Naive B cell (primary cell): ENCODE measurements at places on chromosomes 6 and 20.

GRCh38 chr20:14633507-14633906 is 296.1 kb upstream of the FLRT3 start:
- DNase-seq = no peak

- DNase-seq = no peak
Measured at GRCh38 chr6:21166754-21167153, 426.8 kb upstream of the SOX4 start.

DNA sequence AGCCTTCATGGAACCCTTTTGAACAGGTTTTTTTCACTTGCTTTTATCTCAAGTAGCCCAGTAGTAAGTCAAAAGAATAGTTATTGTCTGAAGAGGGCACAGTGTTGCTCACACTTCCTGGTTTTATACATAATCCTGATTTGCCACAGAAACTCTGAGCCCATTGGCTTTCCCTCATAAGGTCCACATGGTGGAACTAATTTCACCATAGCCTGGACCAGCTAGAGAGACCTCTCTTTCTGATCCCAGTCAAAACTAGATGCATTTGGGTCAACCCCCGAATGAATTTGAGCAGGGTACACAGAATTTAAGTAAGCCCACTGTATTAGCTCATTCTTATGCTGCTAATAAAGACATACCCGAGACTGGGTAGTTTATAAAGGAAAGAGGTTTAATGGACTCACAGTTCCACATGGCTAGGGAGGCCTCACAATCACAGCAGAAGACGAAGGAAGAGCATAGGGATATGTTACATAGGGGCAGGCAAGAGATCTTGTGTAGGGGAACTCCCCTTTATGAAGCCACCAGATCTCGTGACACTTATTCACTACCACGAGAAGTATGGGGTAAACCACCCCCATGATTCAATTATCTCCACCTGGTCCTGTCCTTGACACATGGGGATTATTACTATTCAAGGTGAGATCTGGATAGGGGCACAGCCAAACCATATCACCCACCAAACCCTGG is 6.2 kb downstream of the RWDD2A start:
- no peak for DNase-seq

DNA sequence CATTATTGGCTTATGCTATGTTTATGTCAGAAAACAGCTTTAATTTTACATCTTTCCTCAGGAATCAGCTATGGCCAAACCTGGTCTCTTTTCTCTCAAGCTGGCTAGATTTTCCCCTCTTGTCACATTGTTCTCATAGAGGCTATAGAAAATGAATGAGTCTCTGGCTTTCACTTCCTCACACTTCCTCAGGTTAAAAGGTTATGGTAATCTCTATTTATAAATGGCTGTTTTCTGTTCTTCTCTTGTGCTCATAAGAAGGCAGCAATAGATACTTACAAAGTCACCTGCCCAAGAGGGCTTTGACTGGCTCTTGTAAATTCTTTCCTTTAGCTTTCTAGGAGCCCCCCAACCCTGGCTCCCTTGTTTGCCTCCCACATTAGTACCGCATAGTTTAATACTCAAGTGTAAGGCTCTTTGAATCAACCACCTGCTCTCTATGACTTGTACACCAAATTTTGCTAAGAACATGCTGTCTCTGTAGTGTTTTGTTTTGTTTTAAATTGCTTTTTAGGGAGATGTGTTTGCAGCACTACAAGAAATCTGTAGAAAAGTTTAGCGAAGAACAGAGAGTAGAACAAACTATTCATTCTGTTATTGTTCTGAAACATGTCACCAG is 897.4 kb upstream of the CITED2 start:
- peak; percentile 7 for DNase-seq

DNA sequence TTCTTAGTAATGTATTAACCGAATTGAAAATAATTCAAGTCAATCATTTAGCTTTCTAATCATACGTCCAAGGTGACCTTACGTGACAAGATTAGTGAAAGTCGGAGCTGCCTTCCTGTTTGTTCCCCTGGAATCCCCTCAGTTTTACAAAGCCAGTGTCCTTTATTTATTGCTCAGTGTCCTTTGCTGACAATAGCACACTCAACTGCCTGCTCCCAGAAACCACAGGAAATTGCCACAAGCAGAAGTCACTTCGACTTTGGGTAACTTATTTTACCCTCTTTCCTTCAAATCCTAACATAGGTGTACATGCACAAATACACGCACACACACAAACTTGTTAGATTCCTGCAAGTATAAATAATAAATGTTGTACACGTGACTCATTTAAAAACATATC is 1167.7 kb upstream of the ADGRB3 start:
- DNase-seq = no peak

DNA sequence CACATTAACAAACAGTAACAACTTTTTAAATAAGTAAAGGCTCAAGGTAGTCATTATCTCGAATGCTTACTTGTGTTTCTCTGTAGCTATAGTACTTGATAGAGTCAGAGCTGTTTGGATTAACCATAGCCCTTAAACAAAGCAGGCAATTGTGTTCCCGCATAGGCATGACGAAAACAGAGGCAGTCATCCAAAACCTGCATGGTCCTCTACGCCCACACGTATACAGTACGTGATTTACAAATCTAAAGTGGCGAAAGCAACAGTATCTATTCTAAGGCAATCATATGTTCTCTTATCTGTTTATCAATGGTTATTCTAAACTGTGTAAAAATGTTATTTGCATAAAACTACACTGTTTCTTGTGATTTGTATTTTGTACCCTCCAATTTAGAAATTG is 31.8 kb downstream of the HFE start:
- DNase-seq = no peak

GRCh38 chr6:20014508-20014907 is 177.3 kb downstream of the ID4 start:
- DNase-seq = no peak

DNA sequence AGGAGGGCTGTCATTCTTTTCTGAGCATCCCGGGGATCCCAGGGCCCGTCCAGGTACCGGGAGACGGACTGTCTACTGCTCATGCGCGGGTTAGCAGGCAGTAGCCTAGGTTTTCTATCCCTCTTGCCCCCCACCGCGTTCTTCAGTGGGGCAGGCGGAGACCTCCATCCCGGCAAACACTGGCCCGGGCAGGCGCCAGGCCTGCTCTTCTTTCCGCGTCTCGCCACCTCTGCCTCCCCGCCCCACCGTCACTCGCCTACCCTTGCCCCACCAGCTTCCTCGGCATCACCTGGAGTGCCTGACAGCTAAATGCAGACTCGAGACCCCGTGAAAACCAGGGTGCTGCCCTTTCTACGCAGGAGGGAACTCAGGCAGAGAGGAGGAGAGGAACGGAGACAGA is 1937.7 kb upstream of the DEFB115 start:
- no peak for DNase-seq

DNA sequence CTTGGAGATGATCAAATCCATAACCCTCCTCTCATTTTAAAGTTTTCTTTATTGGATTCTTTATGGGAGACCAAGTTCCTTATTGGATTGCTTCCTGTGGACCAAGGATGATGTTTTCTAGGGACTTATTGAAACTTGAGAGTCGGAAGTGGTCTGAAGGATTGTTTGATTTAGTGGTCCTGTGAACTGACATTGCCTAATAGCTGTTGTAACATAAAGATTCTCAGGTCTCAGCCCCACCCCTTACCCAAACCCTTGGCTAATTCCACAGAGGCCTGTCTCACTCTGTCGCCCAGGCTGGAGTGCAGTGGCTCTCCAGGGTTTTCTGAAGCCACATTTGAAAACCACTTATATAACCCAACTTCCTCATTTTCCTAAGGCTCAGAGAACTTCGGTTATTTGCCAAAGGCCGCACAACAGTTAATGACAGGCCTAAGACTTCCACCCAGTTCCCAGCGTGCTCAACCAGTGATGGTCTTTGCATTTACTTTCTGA is 77.0 kb downstream of the ATXN1 start:
- DNase-seq = no peak

DNA sequence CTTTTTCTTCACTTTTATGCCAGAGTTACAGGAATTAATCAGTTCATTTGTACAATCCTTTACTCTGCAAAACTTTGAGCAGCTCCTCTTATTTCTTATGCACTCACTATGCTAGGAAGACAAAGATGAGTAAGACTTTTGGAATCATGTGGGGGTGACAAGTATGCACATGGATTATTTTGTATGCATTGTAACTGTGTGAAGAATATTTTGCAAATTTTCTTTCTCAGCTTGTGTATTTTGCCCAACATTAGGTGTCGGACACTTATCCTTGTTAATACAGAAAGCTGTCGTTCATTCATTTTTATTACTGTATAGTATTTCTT is 88.6 kb downstream of the PPP1R14C start:
- DNase-seq = no peak

GRCh38 chr6:42427871-42428270 is 23.9 kb downstream of the TRERF1 start:
- no peak for DNase-seq

- no peak for DNase-seq
Measured at GRCh38 chr20:24855848-24856247, 93.2 kb upstream of the CST7 start.

- DNase-seq = no peak
Measured at GRCh38 chr20:49775229-49775693, 37.4 kb upstream of the SLC9A8 start.

GRCh38 chr6:1025821-1026220 is 286.1 kb upstream of the FOXQ1 start:
- no peak for DNase-seq

DNA sequence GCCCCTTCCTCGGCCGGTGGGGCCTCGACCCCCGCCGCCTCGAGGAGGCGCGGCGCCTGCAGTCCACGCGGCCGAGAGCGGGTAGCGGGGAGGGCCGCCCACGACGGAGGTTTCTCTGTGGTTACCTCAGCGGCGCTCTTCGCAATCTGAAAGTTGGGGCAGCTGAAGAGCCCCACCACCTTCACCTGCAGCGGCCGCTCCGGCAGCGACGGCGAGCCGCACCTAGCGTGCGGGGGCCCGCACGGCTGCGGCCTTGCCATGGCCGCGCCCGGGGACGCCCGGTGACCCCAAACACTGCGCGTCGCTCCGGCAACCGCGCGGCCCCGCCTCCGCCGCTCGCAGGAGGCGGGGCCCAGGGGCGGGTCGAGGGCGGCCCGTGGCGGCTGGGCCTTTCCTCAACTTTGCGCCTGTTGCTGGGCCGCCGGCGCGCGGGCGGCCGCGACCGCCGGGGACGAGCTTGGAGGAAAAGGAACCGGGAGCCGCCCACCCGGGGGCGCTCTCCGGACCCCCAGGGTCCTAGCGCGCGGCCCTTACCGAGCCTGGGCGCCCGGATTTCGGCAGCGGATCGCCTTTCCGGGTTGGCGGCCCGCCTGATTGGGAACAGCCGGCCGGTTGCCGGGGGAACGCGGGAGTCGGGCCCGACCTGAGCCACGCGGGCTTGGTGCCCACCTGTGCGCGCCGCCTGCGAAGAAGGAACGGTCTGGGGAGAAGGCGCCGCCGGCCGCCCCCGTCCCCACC is at the start of the genes PPIL6 and SMPD2:
Gene PPIL6 (minus strand): TSS at position 298 of the 738 bp plus-strand sequence. CDS start 38 bp downstream, at position 260.
Gene SMPD2 (plus strand): TSS at position 394 of the 738 bp plus-strand sequence. CDS start 398 bp downstream, outside the sequence.
- peak; percentile 88 for DNase-seq

- no peak for DNase-seq
Measured at GRCh38 chr6:67433124-67433523, 1202.0 kb upstream of the ADGRB3 start.

- no peak for DNase-seq
Measured at GRCh38 chr6:72894091-72894490, 272.2 kb downstream of the KCNQ5 start.

GRCh38 chr6:110900028-110900598 is 25.5 kb downstream of the AMD1 start:
- no peak for DNase-seq

GRCh38 chr6:44147256-44147655 is 11.4 kb upstream of the CAPN11 start:
- no peak for DNase-seq

DNA sequence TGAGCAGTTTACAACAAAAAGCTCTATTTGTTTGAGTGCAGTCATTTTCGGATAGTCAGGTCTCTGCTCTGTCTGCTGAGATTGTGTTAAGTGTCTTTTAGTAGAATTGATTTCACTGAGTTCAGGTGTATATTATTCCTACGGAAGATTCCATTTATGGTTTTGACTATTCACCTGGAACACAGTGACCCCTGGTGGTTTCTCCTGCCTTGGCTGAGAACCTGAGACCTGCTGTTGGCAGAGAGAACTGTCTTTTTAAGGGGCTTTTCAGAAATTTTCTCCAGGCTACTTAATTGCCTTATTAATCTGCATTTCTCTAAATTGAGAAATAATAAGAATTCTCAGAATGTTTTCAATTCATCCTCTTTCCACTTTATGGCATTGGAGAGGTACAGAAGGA is 508.0 kb downstream of the TBC1D32 start:
- DNase-seq = no peak

- peak; percentile 28 for DNase-seq
Measured at GRCh38 chr6:125789576-125790357, 993 bp upstream of the NCOA7 start.

DNA sequence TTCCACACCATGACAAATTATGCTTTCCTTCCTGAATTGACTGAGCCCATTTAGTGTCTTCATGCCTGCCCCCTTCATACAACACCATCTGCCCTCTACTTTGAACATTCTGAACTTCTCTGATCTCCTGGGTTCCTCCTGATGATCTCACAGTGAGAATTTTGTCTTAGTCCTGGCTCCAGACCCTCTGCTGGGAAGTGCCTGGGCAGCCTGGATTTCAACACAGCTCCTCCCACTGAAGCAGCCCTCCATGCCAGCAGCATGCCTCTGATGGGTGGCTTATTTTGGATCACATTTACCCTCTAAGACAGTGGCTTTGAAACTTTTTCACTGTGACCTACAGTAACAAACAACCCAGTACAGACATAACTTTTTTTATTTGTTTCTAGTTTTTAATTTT is 41.5 kb downstream of the DSE start:
- no peak for DNase-seq

GRCh38 chr6:108955329-108955949 is 107.2 kb downstream of the ARMC2 start:
- DNase-seq = no peak

GRCh38 chr20:25499855-25500434 is 85.4 kb downstream of the NINL start:
- DNase-seq = no peak

GRCh38 chr6:53112404-53112803 is 36.2 kb downstream of the GCM1 start:
- DNase-seq = no peak

- no peak for DNase-seq
Measured at GRCh38 chr6:111769365-111770152, 103.7 kb downstream of the FYN start.

- no peak for DNase-seq
Measured at GRCh38 chr6:94562846-94563245, 1014.5 kb upstream of the MANEA start.

DNA sequence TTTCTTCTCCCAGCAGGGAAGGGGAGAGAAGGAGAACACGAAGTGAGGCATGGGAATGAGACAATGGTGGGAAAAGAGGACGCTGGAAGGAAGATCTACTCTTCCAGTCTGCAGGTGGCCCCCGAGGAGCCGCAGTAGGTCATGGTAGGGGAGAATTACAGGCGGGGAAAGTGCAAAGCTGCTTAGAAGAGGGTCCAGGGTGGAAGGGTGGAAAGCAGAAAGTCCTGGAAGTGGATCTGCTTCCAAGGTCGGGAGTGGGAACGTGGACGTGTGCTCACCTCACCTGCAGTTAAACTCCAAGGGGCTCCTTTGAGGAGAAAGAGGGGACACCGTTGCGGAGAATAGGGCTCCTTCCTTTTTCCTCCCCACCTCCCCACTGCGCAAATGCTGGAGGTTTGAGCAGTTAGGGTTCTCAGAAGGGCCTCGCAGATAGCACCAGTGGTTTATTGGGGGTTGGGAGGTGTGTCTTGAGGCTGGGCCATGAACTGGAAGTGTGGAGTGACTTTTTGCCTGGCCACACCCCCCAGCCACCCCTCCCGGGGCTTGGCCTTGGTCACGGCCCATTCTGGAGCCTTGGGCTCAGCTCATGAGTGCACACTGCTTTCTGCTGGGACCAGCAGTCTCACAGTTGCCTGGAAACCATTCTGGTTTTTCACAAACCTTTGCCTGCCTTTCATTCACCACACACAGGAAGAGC is 100.4 kb upstream of the MLN start:
- peak; percentile 7 for DNase-seq
